T-helper 2 cell (primary cell): ENCODE measurements at places on chromosomes 12 and 14.

GRCh38 chr12:321606-322326, 59.1 kb upstream of the SLC6A13 start:
- DNase-seq, result no peak

GRCh38 chr14:49362916-49363315, 223.3 kb downstream of the RPS29 start:
- DNase-seq, result no peak

- DNase-seq, result no peak
Observed at GRCh38 chr12:67752226-67752732, 103.7 kb downstream of the DYRK2 start.

- no peak for DNase-seq
Observed at GRCh38 chr12:88743946-88744685, 163.8 kb upstream of the KITLG start.

GRCh38 chr14:55277972-55278740, 6.9 kb downstream of the FBXO34 start:
- no peak for DNase-seq

DNA sequence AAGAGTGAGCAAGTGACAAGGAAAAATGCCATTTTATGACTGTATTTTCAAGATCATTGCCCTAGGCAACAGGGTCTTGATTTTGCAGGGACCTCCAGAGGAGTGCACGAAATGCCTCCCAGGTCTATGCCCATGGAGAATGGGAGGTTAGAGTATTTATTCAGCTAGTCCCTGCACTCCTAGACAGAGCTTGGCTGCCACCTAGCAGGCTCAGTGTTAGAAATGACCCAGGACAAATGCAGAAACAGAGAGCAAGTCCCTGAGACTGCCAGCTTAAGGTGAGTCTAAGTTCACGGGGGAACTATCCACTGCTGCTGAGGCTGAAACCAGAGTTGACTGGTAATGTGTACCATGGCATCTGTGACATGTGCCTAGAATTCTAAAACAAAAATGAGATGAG, 506.4 kb downstream of the MED13L start:
- DNase-seq, result no peak

DNA sequence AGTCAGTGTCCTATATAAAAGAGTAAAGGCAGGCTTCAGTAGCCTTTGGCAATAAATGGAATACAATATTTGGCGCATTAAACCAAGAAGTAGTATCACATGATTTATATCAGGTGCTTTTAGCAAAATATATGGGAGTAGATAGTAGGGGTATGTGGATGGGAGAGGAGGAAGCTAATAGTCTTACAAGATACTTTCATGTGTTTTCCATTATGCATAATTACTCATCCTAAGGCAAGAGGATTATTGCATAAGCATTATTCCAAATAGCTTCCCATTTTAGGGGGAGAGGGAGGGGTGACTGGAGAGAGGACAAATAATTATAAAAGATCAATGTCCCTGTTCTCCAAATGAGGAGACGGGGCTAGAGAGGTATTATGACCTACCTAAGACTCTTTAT, 104.3 kb downstream of the DUSP6 start:
- no peak for DNase-seq

DNA sequence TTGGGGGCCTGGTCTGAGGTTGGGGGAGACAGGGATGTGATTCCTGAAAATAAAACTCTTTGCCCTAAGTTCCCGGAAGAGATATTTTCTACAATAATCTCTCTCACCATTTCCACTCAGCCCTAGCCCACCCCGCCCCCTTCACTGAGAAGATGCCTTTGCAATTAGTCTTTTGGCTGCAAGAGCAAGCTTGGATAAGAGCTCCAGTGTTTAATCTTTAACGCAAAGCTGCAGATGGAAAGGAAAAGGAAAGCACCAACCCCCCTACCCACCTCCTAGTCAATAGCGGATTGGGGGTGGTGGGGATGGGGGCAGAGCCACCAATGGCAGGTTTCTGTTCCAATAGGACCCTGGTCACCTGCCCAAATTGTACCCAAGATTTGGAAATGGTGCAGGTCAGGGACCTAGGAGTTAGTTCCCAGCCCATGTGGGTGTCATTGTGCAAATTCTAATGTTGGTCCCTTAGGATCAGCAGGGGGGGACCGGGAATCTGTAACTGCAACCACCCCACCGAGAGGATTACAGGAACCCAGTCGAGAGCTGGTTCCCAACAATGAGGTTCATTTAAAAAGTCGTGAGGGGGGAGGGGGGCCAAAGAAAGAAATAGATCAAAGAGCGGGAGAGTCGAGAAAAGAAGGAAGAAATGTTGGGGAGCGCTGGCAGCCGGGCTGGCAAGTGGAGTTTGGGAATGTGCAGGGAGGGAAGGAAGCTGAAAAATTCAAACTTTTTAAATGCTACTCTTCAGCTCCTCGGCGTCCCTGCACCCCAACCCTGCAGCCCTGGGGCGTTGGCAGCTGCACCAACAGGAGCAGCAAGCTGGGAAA, 1.6 kb downstream of the ZFP36L1 start:
- DNase-seq, result no peak

DNA sequence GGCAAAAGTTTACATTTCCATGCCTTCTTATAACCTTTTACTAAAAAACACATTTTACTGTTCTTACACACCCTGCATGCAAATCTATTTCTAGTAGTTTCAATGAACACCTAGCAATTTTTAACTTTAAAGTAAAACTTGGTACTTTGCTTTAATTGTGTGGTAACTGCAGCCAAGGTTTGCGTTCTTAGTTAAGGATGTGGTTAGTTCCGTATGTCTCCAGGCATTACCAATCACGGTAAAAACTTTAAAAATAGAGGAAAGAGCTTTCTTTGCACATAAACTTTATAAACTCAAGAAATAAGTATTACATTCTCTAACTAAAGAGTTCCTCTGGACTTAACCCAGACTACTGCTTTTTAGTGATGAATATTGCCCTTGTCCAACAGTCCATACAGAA, 795.2 kb downstream of the SLC16A7 start:
- DNase-seq, result no peak

DNA sequence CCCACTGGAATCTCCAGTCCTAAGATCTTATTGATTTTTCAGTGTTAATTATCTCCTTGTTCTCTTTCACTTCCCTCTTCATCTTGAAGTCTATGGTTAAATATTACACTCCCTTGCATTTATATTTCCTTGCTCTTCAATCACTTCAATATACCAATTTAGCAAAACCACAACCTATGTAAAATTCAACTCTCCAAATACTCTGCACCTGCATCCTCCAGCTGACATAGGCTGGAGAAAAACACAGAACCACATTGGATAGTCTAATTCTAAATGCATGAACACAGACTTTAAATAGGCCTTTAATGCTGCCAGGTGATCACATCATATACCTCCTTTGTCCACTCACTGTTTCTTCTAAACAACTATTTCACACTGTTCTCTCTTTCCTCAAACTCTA, 253.8 kb upstream of the GARIN6 start:
- DNase-seq, result no peak

- DNase-seq, result peak; percentile 1
Observed at GRCh38 chr12:42762395-42762925, 172.9 kb upstream of the PRICKLE1 start.

DNA sequence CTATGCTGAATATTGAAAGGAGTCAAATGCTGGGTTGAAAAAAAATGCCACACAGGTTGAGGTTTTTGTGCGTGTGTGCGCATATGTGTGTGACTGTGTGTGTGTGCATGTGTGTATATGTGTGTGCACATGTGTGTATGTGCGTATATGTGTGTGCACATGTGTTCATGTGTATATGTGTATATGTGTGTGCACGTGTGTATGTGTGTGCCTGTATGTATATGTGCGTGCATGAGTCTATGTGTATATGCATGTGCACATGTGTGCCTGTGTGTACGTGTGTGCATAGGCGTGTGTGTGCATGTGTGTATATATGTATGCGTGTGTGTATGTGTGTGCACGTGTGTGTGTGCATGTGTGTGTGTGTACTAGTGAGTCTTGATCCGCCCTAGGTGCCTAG, 655.7 kb downstream of the AACS start:
- DNase-seq, result no peak

- no peak for DNase-seq
Observed at GRCh38 chr14:105746124-105746514, 219.7 kb downstream of the TMEM121 start.

- DNase-seq, result no peak
Observed at GRCh38 chr12:52056801-52057637, 5.8 kb downstream of the NR4A1 start.

GRCh38 chr12:12028668-12029402, 41.9 kb upstream of the BCL2L14 start:
- no peak for DNase-seq

DNA sequence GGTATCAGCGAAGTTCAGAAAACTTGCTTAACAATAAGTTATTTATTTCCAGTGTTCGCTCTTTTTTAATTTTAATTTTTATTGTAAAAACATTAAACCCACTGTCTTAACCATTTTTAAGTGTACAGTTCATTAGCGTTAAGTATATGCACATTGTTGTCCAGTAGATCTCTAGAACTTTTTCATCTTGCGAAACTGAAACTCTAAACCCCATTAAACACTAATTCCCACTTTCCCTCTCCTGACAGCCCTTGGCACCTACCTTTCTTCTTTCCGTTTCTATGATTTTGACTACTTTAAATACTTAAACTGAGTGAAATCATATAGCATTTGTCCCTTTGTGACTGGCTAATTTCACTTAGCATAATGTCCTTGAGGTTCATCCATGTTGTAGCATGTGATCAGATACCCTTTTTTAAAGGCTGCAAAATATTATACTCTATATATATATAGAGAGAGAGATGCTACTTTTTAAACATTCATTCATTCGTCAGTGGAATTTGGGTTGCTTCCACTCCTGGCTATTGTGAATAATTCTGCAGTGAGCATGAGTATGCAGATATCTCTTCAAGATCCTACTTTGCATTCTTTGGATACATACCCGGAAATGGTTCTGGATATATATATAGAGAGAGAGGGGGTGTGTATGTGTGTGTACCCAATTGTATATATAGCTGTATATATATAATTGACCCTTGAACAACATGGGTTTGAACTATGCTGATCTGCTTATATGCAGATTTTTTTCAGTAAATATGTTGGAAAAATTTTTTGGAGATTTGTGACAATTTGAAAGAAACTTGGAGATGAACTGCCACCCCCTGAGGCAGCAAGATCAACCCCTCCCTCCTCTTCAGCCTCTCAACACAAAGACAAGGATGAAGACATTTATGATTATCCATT, 74.7 kb upstream of the EVL start:
- DNase-seq, result no peak

DNA sequence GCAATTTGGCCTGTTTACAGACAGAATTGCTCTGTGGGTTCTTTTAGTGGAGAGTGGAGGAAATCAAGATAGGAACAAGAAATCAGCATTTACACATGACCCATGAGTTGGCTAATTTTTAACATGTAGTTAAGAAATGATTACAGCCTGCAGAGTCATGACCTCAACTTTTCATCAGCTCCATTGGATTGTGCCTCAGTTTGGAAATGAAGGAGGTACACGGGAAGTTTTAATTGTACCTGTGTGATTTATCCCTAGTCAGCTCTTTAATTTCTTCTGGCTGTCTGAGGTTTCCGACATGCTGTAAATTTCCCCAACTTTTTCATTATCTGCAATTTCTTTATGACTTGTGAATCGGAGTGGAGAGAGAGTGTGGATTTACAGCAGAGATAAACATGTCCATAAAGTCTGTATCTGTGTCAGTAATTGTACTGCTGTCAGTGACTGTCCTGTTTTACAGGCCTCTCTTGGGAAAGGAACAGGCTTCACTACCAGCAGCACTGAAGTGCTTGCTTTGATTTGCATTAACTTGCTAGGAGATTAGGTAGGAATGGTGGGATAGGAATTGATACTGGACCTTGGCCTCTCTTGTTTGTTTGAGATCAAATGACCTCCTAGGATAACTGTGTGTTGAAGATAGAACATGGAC, 49.2 kb downstream of the LIN52 start:
- no peak for DNase-seq

- no peak for DNase-seq
Observed at GRCh38 chr12:88969127-88969526, 383.2 kb downstream of the DUSP6 start.

GRCh38 chr12:126404293-126404881, 1339.2 kb downstream of the AACS start:
- no peak for DNase-seq

- peak; percentile 45 for DNase-seq
Observed at GRCh38 chr14:59274991-59275391, 86.5 kb downstream of the DAAM1 start.

GRCh38 chr12:108772891-108773797, 41.8 kb upstream of the CORO1C start:
- no peak for DNase-seq

DNA sequence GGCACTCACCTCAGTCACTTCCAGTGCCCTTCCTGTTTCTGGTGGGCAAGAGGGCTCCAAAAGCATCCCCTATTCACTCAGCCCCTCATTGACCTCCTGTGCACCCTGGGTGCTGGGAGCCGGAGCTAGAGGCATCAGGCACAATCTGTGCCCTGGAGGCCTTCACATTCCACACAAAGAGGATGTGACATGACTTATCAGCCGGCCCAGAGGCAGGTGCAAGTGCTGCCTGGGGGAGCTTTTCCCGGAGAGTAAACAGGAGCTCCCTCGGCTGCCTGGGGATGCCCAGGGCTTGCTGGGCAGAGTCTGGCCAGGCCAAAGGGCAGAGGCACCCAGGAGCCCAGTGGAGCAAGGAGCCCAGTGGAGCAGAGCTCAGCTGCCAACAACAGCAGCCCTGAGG, 64.5 kb downstream of the BCL11B start:
- DNase-seq, result no peak

DNA sequence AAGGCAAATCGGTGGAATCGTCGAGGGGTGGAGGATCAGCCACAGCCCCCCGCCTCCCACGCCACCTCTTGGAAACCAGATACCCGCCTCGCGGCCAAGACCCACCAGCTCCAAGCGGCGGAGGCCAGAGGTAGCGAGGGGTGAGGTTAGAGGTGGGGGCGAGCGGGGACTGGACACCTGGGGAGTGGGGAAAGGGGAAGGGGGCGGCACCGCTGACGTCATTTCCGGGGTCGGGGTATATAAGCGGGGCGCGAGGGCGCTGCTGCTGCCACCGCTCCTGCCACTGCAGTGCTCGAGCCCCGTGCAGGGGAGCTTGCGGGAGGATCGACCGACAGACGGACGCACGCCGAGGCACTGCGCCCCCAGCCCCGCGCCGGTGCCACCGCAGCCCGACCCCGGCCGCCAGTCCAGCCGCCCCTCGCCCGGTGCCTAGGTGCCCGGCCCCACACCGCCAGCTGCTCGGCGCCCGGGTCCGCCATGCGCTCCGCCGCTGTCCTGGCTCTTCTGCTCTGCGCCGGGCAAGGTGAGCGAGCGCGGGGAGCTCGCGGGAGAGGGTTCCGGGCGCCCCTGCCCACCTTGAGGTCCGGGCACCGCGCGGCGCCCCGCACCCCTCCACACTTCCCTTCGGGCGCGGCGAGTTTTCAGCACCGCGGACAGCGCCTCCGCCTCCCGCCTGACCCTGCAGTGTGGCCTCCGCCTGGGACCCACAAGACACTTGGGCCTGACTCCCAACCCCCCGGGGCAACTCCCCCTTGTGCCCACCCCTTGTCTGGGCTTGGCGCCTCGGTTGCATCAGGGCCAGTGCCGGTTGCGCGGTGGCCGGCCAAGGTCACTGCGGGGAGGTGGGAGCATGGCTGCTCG, at the start of gene CHGA:
CHGA (plus strand) TSS at position 268 of the 861 bp plus-strand sequence; CDS start at position 478, 210 bp downstream.
- DNase-seq, result peak; percentile 31

GRCh38 chr12:68178774-68179439, 19.4 kb upstream of the IFNG start:
- DNase-seq, result no peak

GRCh38 chr12:129558036-129558435, 345.8 kb downstream of the TMEM132D start:
- DNase-seq, result no peak
